ENCODE measurements at places on chromosomes 1 and 21.

GRCh38 chr1:206699000-206699586 is 14.4 kb downstream of the MAPKAPK2 start:
- no peak for DNase-seq

DNA sequence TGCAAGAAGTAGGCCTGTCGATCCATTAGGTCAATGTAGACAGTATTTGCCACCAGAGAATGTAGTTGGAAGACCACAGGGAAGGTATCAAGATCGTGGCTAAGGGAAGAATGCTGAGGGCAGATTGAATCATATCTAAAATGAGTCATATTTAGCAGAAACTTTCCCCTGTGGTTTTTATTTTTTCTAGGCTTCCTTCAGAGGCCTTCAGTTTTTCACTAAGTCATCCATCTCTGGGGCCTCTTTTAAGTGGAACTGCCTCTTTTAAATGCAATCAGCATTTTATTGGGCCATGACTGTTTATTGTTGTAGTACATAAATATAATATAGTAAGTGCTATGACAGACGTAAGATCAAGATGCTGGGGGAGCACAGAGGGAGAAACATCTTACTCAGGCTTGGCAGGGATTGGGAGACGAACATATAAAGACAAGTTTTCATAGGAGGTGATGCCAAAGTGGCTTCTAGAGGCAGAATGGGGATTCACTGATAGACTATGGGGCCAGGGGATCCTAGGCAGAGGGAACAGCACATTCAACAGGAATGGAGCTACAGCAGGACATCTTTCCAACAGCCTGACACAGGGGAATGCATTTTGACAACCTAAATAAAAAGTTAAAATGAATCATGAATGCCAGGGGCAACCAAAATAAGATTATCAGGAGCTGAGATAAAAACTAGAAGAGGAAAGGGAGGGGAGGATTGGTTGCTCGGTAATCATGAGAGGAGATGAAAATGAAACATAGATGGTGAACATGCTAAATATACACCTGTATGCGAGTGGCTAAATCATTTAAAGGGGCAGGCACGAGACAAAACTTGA is 20.1 kb downstream of the UBE2U start:
- no peak for DNase-seq

- no peak for DNase-seq
Measured at GRCh38 chr1:162113419-162113818, 43.9 kb downstream of the NOS1AP start.

- no peak for DNase-seq
Measured at GRCh38 chr1:8427493-8427892, 109.6 kb downstream of the SLC45A1 start.

DNA sequence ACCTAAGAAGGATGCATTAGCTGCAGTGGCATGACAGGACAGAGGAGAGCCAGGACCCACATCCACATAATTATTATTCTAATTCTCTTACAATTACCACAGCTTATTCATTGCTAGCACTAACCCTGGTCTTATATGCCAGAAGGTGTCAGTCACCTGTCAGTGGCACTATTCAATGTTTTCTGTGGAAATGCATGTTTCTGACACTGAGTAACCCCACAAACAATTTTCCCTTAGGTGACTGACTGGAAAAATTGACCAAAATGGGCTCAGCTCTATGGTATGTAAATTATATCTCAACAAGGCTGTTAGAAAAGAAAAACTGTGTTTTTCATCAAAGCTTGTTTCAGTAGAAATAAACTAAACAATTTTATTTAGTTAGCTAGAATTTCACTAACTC is 117.9 kb upstream of the KRTAP19-8 start:
- no peak for DNase-seq

DNA sequence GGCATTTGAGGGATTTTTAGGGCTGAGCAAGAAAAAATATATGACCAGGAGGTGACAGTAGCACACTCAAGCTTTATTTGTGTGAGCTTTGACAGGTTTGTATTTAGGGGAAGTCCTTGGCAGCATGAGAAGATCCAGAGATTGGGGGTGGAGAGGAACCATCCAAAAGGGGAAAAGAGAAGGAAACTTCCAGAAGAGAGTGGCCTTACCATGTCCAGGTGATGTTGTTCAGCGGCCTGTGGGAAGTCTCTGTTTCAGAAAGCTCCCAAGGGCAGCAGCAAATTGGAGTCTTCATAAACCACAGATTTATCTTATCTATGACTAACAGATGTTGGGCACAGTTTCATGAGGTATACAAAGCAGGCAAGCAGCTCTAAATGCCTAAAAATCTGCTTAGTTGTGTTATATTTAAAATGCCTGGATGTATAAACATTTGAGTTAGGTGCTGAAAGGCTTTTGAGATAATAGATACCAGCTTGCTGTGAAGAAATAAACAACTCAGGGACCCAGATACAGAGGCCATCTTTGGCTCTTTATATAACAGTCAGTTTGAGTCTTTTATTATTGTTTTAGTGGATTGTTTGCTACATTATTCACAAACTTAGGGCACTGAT is 21.2 kb upstream of the ADAR start:
- no peak for DNase-seq

DNA sequence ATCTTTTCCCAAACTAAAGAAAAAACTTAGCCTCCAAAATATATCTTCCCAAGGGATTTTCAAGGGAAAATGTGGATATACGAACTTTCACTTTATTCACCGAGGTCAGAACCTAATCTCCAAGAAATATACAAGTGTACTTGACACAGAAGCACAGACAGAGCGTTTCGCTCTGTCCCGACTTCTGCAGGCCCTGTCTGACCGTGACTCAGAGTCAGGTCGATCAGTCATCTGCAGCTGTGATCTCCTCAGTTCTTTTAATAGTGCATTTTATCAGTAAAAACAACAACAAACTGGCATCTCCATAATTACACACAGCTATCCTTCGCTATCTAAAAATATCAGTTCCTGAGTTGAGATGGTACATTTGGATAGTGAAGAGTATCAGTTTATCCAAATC is 226.6 kb downstream of the TM2D1 start:
- no peak for DNase-seq

- DNase-seq, result no peak
Measured at GRCh38 chr1:7493711-7494454, 277.2 kb upstream of the VAMP3 start.

- DNase-seq, result no peak
Measured at GRCh38 chr1:114956570-114956969, 73.1 kb upstream of the TSHB start.

GRCh38 chr1:27163093-27163492 is 8.2 kb upstream of the SLC9A1 start:
- no peak for DNase-seq

- no peak for DNase-seq
Measured at GRCh38 chr1:93597709-93598108, 83.9 kb downstream of the BCAR3 start.

DNA sequence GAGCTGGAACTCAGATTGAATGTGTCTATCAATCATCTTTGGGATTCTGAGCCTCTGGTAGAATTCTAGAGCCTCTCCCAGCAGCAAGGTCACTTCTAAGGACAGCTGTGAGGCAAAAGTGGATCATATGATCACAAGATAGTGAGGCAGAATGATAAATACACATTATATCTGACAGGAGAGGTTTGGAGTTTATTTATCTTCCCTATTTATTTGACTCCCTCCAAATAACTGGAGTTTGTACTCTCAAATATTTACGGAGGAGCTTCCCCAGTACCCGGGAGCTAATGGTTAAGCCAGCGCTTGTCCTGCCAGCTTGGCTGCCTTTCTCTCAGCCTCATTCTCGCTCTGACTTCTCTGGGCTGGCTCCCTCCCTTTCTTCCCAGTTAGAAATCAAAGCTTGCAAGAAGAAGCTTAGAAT is 2.3 kb downstream of the HMGCS2 start:
- no peak for DNase-seq

- no peak for DNase-seq
Measured at GRCh38 chr21:36691555-36692041, 7.3 kb upstream of the SIM2 start.

DNA sequence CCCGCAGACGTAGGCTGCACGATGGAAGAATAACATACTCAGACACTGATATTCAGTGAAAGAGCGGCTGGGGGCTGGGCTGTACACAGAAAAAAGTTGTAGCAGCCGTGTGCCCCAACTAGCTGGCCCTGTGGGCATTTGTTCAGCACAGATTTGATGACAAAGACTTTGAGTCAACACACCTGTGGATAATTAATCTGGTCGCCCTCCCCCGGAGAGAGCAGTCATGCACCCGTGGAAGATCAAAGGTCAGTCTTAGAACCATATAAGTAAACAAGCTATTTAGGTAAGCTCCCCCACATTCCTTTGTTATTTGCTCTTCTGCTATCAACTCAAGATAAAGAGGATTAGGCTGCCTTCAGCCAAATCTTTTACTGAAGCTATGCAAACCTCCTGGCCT is 148.4 kb upstream of the HMCN1 start:
- no peak for DNase-seq

Data from hypothalamus (tissue), 51 donors.